ENCODE measurements at places on chromosomes 16 and 17.
A peak's percentile ranks its signal among the peaks of the same experiment; 100 is the strongest.

- DNase-seq: no peak
Observed at GRCh38 chr16:23365602-23366240, 63.6 kb downstream of the SCNN1B start.

- no peak for DNase-seq
Observed at GRCh38 chr17:74768069-74768762, 7.9 kb downstream of the NAT9 start.

DNA sequence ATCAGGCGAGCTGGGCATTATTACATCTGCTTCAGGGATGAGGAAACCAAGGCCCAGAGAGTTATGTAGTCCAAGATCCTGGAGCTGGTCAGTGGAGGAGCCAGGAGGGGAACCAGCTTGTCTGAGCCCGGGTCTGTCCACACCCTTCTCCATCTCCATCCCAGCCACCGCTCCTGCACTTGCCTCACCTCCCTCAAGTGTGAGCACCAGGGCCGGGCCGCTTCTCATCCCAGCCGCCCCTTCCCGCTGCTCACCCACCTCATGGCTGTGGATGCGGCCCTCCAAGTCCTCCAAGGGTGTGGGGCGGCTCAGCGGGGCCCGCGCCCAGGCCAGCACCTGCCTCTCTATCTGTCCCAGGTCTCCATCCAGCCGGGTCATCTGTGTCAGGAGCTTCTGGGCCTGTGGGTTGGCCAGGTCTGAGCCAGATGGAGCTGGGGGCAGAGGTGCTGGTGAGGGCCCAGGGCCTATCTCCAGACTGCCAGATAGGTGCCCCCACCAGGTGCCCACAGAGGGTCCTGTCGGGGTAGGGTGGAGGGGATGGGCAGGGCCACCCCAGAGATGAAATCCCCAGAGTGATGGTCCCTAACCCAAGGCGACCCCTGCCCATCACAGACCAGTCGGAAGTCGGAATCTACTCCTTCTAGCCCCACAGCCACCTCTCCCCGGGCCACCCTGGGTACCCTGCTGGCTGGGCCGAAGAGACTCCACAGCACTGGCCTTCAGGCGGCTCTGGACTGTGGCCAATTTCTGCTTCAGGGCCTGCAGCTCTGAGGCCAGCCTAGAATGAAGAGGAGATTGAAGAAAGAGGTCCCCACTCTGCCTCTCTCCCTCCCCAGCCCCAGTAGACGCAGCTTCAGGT is 9.4 kb downstream of the EVPL start:
- no peak for DNase-seq

- no peak for DNase-seq
Observed at GRCh38 chr16:87812200-87812656, 46.4 kb upstream of the KLHDC4 start.

DNA sequence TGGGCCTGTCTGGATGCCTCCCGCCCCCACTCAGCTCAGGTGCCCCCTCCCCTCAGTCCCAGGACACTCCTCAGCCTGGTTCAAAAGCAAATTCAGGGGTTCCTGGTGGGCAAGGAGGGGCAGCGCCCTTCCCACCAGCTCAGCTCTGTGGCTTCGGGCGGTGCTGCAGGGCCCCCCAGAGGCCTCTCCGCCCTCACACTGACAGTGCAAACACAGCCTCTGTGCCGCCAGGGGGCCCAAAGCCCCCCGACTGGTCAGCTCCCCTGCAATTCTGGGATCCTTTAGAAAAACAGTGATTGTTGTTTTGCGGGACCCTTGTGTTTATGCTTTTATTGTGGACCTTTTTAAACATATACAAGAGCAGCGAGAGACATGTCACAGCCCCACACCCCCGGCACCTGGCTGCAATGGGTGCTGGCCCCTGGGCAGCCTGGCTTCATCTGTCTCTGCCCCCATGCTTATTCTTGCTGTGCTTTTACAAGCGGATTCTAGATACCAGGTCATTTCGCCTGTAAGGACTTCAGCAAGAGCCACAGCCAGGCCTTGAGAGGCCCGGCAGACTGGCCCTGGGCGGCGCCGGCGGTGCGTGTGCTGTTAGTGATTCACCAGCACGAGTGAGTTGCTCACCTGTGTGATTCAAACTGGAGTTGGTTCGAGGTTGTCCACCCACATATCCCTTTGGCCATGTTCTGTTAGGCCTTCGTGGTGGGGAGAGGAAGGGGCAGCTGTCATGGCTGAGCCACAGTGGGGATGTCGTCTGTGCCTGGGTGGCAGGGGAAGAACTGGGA is 21.2 kb downstream of the ZNF469 start:
- DNase-seq: no peak

- DNase-seq: no peak
Observed at GRCh38 chr17:55570391-55570790, 59.1 kb upstream of the SMIM36 start.

GRCh38 chr17:79849953-79850352 is 10.7 kb upstream of the CBX4 start:
- no peak for DNase-seq

GRCh38 chr17:55705847-55706246 is 16.8 kb downstream of the TMEM100 start:
- DNase-seq: no peak

DNA sequence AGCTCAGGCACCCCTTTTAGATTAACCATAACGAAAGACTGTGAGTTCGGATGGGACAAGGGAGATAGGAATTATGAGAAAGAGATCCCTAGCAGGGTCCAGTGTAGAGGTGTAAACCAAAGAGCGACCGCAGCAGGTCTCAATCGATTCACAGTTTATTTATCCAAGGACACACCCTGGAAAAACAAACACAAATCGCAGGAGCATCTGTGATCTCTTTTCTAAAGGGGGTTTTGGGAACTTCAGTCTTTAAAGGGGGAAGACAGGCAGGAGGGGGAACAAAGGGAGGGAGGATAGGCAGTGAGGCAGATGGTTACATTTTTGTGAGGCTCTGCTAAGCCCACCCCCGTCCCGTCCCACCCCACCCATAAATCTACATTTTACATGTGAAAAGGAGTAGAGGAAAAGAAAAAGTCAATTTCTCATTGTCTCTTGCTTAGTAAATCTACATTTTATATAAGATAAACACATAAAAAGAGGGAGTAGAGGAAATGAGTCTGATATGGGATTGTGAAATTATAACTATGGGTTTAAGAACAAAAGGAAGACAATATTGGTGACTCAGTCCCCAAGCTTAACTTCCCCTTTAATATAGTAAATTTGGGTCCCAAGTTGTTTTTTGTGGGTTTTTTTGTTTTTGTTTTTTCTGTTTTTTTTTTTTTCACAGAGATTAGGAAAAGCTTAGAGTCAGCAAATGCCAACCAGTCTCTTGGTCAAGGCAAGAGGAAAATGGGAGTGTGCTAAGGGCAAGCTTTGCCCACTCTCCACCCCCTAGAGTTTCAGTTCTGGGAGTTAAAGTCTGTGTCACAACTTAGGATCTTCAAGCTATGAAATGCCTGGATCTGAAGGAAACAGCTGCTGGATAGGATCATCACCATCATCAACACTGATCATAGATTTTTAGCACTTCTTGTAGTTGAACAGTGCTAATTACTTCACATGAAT is 160.9 kb upstream of the CDH5 start:
- DNase-seq: no peak

GRCh38 chr17:47205419-47205963 is 3.7 kb upstream of the MYL4 start:
- DNase-seq: peak; percentile 32

- DNase-seq: peak; percentile 84
Observed at GRCh38 chr17:44222112-44222869, 2.8 kb upstream of the UBTF start.

- DNase-seq: no peak
Observed at GRCh38 chr17:72332367-72332766, 211.5 kb downstream of the SOX9 start.

DNA sequence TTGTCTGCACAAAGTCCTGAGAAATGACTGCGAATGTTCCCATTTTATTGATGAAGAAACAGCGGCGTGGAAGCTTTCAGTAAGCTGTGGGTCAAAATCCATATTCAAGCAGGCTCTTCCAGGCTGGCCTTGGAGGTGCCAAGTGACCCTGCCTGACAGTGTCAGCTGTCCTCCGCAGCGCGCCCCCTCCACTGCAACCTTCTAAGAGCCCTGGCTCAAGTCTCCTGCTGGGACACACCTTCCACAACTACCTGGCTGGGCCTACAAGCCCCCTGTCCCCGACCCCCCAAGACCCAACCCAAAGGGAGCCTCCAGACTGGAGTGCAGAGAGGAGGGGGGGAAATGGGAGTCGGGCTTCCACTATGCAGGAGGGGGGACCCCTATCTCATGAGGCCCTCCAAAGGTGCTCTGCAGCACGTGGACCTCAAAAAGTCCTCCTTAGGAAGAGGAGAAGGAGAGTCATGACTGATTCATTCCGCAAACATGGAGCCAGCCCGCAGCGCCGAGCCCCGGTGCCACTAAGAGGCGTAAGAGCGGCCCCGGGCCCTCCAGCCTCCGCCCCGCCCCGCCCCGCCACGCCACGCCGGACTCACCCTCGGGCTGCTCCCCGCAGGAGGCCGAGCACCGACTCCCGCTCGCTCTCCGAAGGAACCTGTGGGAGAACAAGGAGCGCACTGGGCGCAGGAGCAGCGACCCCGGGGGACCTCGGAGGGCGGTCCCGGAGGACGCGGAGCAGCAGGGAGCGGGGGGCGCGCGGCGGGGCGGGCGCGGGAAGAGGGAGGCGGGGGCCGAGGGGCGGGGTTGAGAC is 574 bp downstream of the MPP3 start:
- DNase-seq: no peak

DNA sequence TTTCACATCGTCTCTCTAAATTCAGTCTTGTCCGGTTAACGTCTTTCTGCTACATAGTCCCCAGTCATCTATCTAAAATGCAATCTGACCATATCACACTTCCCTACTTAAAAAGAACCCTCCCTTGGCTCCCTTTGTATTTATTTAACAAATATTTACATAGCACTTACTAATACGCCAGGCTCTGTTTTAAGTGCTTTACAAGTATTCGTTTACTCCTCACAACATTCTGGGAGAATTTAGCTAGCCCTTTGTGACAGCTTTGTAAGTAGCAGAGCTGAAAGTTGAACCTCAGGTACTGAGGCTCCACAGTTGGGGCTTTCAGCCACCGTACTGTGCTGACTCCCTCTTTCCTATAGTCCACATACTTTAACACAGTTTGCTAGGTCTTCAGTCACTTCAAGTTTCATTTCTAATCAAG is 9.2 kb downstream of the PAFAH1B1 start:
- DNase-seq: no peak

DNA sequence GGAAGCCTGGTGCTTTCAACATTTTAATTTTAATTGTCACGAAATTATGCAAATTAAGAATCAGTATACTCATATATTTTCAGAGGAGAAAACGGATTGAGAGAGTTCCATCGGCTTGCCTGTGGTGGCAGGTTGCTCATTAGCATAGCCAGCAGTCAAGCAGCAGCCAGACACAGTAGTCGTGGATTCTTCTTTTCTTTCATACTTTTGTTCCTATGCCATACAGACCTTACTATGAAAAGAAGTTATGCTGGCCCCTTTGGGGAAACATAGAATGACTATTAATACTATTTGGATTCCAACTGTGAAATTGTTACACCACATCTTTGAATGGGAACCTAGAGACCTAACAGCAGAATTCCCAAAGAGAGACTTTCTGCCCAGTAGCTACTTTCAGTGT is 617.7 kb upstream of the CA10 start:
- DNase-seq: no peak

Measured in C1 segment of cervical spinal cord (tissue), 14 donors.